Retina (tissue), 1 donor: ENCODE measurements at places on chromosomes 5 and 9.

- no peak for DNase-seq
Observed at GRCh38 chr5:116248432-116248831, 163.6 kb downstream of the COMMD10 start.

GRCh38 chr5:31232273-31232888 is 38.9 kb downstream of the CDH6 start:
- DNase-seq = peak; percentile 60

GRCh38 chr5:59850766-59851165 is 42.8 kb downstream of the PDE4D start:
- DNase-seq = no peak

GRCh38 chr5:115432691-115433090 is 111.9 kb downstream of the FEM1C start:
- DNase-seq = no peak

GRCh38 chr9:83670381-83670780 is 37.4 kb downstream of the UBQLN1 start:
- no peak for DNase-seq

DNA sequence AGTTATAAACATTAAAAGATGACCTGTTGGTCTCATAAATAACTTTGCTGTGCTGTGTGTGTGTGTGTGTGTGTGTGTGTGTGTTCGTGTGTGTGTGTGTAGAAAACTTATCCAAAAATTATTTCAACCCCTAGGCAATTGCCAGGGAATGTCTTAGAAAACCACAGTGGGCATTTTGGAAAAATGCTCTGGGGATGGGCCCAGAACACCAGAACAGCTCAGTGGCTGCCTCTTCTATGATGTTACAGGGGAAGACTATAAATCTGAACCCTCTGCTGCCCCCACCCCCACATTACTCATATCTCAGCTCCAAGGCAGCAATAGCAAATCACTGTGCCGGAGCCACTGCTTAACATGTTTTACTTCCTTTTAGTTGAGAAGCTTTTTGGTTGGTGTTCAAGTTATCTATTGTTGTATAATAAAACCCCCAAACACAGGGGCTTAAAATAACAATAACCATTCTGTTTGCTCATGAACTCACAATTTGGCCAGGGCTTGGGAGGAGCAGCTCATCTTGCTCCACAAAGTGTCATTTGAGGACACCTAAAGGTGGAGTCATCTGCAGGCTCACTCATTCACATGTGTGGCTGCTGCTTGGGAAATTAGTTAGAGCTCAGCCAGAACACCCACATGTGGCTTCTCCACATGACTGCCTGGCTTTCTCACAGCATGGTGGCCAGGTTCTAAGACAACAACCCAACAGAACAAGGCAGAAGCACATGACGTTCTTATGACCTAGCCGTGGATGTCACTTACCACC is 40.4 kb downstream of the ACTBL2 start:
- DNase-seq = no peak

- DNase-seq = no peak
Observed at GRCh38 chr9:22241024-22241423, 205.6 kb upstream of the DMRTA1 start.

DNA sequence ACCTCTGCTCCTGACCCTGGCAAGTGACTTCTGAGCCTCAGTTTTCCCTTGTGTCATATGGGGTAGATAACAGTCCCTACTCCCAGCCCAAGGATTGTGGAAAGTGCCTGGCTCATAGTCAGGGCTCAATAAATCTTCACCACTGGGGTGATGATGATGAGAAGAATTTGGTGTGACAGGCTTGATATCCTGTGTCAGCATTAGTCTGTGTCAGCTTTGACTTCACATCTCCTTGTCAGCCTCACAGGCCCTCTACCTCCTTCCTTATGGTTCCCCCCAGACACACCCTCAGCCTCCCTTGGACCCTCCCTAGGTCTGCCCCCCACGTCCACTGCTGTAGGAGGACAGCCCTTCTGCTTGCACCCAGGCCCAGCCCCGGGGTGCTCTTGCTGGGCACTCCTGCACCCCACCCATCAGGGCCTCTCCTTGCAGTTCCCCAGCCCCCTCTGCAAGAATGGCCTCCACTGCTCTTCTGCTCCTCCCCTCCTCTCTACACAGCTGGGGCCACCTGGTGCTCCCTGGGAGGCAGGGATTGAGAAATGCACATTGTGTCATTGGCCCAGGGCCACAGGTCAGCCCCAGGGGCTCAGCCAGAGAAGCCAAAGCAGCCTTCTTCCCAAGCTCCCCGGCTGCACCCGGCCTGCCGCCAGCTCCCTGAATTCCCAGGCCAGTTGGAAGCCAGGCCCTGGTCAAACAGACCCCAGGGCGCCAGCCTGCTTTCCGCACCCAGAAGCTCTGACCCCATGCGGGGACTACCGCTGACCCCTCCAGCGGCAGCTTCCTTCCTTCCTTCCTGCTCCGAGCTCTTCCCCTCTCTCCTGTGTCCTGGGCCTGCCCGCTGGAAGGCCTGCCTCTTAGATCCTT is 7.7 kb downstream of the FGFR4 start:
- peak; percentile 49 for DNase-seq

- no peak for DNase-seq
Observed at GRCh38 chr5:148760945-148761638, 65.3 kb upstream of the ADRB2 start.

- DNase-seq = no peak
Observed at GRCh38 chr9:32430720-32431119, 46.3 kb downstream of the ACO1 start.
